ENCODE measurements at places on chromosomes 12 and 14.

DNA sequence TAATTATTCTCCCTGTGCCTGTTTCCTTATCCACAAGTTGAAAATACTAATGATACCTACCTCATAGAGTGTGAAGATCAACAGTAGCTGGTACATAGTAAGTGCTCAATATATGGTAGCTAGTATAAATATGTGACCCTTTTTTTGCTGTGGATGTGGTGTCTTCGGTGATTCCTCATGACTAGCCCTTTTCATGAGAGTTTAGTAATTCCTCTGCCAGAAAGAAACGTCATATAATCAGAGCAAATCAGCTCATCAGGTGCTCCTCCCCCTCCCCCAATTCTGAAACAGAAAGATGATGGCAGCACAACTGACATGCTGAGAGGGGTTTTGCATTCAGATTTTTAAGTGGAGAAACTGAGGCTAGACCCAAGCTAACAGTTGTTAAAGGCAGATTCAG is 210.8 kb downstream of the SLC41A2 start:
- DNase-seq: no peak

DNA sequence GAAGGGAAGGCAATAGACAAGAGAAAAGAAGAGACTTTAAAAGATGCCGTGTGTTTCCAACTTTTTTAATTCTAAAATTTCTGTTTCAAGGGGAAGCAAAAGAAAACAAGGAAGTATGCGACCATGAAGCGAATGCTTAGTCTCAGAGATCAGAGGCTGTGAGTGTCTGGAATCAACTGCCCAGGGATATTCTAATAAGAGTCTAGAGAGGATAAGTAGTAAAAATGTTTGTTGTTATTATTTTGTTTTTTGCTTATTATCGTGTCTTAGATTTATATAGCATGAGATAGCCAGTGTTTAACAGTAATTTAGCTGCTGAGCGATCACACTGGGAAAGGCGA is 421 bp downstream of the FCF1 start:
- DNase-seq: no peak

GRCh38 chr12:78330131-78330530 is 499.4 kb downstream of the NAV3 start:
- no peak for DNase-seq

- no peak for DNase-seq
These were observed 120.2 kb downstream of the DAAM1 start for GRCh38 chr14:59308673-59309072.

DNA sequence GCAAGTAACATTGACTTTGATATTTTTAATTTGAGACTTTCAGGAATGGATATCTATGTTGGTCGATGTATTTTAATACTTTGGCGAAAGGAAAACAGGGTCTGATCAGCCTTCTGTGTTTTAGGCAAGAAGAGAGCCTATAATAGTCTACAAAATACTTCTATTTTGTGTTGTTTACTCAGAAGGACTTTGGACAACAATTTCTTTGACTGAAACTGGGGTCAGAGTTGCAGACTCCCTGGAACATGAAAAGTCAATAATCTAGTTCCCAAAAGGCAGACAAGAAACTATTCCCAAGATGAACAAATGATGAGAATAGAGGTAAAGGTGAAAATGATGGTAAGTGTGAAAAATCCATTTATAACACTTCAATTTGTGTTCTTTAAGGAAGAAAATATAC is 10.6 kb upstream of the NUBPL start:
- DNase-seq: no peak

- no peak for DNase-seq
These were observed 81.2 kb upstream of the ATXN7L3B start for GRCh38 chr12:74456431-74456830.

- no peak for DNase-seq
These were observed 165.6 kb downstream of the ZFP36L1 start for GRCh38 chr14:68627050-68627867.

- DNase-seq: no peak
These were observed 50.4 kb downstream of the TBX5 start for GRCh38 chr12:114355389-114356088.

DNA sequence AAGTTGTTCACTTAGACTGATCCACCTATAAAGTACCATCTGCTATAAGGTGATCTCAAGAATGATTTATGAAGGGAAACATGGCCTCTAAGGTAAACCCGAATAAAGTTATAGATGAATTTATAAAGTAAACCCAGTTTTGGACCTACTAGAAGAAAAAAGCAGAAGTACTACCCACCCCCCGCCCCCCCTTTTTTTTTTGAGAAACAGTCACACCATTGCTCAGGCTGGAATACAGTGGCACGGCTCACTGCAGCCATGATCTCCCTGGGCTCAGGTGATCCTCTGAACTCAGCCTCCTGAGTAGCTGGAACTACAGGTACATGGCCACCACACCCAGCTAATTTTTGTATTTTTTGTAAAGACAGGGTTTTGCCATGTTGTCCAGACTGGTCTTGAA is 3.9 kb downstream of the ENTPD5 start:
- no peak for DNase-seq

GRCh38 chr14:22974530-22975313 is 7.6 kb downstream of the AJUBA start:
- DNase-seq: no peak

DNA sequence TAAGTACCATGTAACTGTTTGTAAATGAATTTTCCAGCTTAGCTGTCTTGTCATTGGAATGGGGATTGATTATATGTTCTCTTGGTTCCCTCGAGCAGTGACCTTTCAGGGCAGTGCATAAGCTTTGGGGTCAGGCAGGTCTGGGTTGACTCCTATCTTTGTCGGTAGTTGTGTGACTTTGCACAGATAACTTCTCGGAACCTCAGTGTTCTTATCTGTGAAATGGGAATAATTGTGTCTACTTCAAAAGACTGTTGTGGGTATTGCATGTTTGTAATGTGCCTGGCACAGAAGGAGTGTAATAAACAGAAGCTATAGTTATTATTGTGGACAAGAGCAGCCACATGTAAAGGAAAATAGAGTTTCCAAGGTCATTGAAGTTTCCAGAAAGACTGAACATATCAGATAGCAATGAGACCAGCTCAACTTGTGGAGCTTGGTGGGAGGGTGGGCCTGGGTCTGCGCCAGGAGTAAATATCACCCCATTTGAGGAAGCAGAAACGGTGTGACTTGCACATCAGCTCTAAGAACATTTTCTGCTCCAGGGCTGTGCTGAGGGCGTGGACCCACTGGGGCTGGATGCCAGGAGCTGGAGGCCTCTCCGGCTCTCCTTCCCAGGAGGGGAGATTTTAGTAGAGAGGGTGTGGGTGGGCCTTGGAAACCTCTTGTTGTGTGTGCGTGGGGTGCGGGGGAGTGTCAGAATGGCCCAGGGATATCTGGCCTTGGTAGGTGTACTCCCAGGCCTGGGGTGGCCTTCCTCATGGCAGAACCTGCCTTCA is 19.7 kb downstream of the FOS start:
- no peak for DNase-seq

- no peak for DNase-seq
These were observed 66.7 kb downstream of the SMOC1 start for GRCh38 chr14:69945912-69946311.

DNA sequence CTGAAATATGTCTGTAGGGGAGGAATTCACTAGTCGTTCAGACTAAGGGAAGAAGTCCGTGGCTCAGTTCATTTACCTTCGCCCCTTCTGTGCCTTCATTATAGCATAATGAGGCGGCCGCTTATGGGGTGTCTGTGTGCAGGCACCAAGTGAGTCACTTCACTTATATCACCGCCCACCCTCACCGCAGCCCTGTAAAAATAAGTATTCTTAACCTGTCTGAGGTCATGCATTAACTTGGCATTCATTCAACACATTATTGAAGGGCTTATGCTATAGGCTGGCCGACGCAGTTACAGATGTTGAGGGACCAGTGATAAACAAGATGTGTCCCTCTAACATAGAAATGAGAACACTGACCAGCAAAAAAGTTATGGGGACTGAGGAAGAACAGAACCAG is 47.7 kb upstream of the PTCSC3 start:
- DNase-seq: no peak

- DNase-seq: no peak
These were observed 7.9 kb downstream of the PTGDR start for GRCh38 chr14:52275372-52275771.

DNA sequence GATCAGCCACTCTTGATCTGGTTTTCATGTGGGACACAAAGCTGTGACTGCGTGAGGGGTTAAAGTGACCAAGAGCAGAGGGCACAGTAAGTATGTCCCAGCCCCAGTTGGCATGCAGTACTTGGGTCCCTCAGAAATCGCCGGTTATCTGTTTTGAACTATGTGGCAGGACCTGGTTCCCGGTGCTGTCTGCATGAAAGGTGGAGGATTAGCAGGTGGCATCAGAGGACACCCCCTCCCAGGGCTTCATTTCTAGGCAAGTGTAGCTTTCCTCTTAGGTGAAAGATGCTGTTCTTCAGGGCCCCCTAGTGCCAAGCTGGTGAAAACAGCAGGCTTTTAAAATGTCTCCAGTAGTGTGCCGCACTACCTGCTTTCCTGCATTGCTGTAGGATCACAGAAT is 57.1 kb downstream of the ATG14 start:
- DNase-seq: peak; percentile 70

- DNase-seq: no peak
These were observed 79.7 kb downstream of the PTPRR start for GRCh38 chr12:70840656-70841350.

- no peak for DNase-seq
These were observed 95.3 kb downstream of the BICD1 start for GRCh38 chr12:32201976-32202375.

DNA sequence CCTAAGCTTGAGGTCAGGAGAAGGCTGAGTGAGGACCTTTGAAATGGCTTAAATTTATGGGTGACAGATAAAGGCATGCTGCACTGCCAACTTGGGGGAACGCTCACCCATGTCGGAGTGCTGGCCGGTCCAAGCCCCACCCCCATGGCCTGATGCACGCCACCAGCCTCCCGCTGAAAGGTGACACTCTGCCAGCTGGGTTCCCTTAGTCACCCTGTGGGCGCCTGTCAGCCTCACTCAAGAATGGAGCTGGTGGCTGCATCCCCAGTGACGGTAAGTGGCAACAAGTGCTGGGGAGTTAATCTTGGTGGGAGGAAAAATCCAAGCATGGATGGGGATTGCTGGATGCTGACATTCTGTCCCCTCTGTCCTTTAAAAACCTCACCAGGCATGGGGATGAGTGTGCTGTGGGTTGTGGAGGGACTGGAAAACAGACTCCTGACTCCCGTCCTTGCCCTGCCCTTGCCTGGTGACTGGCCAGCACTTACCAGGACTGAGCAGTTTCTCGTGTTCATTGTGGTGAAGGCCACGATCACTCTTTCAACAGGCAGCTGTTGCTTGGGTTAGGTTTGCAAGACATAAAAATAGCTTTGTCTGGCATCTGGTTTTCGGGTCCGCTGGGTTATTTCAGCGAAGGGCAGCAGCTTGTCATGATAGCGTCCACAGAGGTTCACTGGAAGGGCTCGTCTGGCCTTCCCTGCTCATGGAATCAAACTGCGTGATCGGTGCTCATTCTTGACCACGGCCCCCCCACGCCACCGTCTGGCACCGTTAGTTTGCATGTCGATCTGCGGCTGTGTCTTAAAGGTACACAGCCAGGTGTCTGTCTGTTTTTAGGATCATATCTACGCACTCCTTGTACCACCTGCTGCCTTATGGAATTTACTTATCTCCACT is 15.0 kb downstream of the ACACB start:
- no peak for DNase-seq

- no peak for DNase-seq
These were observed 107.1 kb downstream of the SMOC1 start for GRCh38 chr14:69986336-69986735.

DNA sequence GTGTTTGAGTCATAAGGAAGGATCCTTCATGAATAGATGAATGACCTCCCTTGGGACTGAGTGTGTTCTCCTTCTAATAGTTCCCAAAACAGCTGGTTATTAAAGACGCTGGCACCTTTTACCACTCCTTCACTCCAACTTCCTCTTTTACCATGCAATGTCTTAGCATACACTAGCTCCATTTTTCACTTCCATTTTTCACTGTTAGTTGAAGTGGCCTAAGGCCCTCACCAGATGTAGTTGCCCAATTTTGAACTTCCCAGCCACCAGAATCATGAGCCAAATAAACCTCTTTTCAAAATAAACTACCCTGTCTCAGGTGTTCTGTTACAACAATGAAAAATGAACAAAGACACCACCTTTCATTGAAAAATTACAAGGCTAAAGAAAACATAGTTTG is 64.7 kb downstream of the GPR65 start:
- DNase-seq: no peak

GRCh38 chr14:23183479-23183878 is at the start of gene SLC7A8:
Gene SLC7A8, minus strand, starts transcription at chr14:23183660. Its CDS starts 746 bp downstream, at chr14:23182914.
- peak; percentile 13 for DNase-seq

DNA sequence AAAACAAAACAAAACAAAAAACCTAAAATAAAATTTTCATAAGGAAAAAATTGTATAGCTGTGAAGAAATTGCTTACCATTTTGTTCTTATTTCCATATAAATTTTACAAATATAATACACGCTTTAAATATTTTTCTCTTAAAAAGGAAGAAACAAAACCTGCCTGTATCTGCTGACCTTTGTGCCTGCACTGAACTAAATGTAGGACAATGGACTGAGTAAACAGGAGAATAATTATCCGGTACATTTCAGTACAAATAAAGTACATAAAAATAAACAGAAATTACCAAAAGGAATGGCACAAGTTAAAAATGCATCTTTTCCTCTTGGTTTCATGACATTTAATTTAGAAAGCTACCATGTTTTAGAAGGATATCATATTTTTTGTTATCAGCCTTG is 112.3 kb downstream of the DNAI7 start:
- DNase-seq: no peak

DNA sequence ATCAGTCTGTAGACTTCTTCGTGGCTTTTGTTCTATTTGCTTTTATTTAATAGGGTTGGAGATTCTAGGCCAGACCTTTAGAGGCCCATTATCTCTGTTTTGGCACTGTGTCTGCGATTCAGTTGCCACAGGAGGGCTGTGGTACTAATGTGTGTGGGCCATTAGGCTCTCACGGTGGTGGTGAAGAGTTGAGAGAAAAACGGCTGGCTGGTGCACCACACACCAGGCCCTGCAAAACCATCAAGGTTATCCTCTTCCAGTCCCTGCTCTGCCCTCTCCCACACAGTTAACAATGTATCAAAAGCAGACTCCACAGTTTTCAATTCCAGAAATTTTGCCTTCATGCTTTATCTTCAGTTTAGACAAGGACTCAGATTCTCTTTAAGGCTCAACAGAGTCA is 97.7 kb downstream of the MYF5 start:
- DNase-seq: no peak

DNA sequence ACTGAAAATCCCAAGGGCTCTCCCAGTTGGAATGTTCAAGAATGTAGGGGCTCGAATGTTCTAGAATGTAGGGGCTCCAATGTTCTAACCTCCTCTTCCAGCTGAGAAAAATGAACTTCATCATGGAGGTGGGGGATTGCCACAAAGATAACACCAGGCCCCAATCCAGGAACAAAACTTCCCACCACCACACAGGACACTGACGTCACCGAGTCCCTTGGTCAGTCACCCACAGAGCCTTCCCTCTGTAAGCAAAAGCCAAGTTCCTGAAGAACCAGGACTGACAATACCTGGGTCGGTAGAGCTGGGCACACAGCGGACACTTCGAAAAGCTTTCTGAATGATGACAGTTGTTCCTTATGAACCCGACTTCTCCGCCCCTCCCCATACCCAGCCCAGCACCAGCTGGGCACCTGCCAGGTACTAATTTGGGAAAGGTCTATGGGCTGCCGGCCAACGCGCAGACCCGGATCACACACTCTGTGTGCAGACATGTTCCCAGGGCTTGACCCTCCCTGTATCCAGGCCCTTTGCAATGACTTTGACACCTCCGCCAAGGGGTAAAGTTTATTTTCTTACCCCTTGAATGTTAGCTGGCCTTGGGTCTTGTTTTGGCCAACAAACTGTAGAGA is 18.9 kb downstream of the ITPK1 start:
- DNase-seq: no peak
